GM12878 (cell line): ENCODE measurements at places on chromosomes 13 and 19. TPM values are rescaled to one million over a fixed set of nuclear protein-coding genes. Genes with fewer than 3 reads are reported as not detected.

Gene LGI4
- 0.29 TPM in 1 of 2 replicates, not detected in the other for total RNA-seq

DNA sequence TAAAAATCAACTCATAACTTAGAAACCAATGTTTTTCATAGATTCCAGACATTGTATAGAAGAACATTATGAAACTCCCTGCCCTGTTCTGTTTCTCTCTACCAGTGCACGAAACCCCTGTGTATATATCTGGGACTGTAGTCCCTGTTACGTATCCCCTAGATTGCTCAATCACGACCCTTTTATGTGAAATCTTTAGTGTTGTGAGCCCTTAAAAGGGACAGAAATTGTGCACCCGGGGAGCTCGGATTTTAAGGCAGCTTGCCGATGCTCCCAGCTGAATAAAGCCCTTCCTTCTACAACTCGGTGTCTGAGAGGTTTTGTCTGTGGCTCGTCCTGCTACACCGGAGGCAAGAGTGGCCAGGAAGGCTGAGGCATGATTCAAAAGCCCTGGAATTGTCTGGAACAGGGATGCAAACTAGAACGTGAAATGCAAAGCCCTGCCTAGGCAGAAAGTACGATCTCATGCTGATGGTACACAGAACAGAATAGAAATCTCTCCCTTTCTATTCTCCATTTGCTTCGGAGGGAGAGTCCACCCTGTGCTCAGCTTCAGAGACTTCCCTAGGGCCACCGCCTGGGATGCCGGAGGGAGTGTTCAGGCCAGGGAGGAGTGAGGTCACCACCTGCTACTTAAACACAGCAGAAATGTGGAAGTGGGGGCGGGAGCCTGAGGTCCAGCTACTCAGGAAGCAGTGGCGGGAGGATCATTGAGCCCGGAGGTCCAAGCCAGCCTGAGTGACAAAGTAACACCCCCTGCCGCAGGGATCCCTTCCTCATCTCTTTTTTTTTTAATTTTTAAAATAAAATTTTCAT lies 758 bp upstream of the ZNF888 start:
- no peak for DNase-seq
- no peaks in the 10 kb centered on the region for H3K27me3 ChIP-seq
- peak overlapping the region; percentile 92 for H3K4me3 ChIP-seq

- no peak for DNase-seq
- H3K36me3 ChIP-seq = no peaks in the 10 kb centered on the region
- H3K27me3 ChIP-seq = no peaks in the 10 kb centered on the region
- H3K27ac ChIP-seq = no peak overlapping the region
- H3K4me3 ChIP-seq = no peak overlapping the region
- no peaks in the 10 kb centered on the region for H3K4me1 ChIP-seq
These were observed 1358.1 kb downstream of the EFNB2 start for GRCh38 chr13:105177265-105177900.

DNA sequence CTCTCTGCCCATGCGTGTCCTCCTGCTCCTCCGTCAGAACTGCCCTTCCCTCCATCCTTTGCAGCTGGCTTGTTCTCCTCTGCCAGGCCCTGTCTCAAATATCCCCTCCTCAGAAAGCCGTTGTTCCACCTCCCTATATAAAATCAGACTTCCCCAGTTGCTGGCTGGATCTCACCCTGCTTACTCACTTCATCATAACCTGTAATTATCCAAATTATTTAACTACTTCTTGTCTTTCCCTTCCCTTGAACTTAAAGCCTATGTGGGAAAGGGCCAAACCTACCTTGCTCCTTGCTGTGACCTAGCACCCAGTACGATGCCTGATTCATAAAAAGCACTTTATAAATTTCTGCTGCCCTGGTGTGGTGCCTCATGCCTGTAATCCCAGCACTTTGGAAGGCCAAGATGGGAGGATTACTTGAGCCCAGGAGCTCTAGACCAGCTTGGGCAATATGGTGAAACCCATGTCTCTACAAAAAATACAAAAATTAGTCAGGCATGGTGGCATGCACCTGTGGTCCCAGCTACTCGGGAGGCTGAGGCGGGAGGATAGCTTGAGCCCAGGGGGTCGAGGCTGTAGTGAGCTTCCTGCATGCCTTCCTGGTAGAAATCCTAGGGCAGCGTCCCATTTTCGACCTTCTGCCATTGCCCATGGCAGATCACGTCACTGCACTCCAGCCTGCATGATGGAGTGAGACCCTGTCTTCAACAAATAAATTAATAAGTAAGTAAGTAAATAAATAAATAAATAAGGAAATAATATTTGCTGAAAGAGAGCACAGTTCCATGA lies 39.5 kb upstream of the ZNF536 start:
- H3K4me1 ChIP-seq = no peaks in the 10 kb centered on the region
- H3K27me3 ChIP-seq = no peaks in the 10 kb centered on the region
- no peaks in the 10 kb centered on the region for H3K36me3 ChIP-seq
- no peak for DNase-seq
- no peak overlapping the region for H3K27ac ChIP-seq
